Large intestine (tissue), 12 donors: ENCODE measurements at places on chromosomes 16 and 17.

- no peak for DNase-seq
Measured at GRCh38 chr17:49343273-49343672, 18.8 kb downstream of the ZNF652 start.

GRCh38 chr16:87657621-87658192 lies 55.4 kb downstream of the JPH3 start:
- no peak for DNase-seq

- no peak for DNase-seq
Measured at GRCh38 chr17:63983320-63983719, 10.6 kb upstream of the SCN4A start.

DNA sequence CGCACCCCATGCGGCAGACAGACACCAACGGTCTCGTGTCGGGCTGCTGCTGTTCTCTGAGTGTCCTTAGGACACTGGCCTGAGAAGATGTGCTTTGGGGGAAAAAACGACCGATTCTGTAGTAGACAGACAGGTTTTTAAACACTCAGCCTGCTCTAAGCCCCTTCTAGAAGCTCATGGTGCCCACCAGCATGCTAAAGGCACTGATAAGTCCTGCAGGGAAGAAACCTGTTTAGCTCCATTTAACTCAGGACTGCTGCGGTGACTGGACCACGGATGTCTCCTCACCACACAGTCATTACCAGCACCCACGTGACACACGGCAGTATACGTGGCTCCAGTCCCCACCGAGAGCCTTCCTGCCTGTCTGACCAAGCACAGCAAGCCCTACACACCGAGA lies 19.1 kb upstream of the APRT start:
- no peak for DNase-seq

GRCh38 chr17:11610999-11611566 lies 12.8 kb downstream of the DNAH9 start:
- no peak for DNase-seq

- peak; percentile 58 for DNase-seq
Measured at GRCh38 chr16:89343501-89344457, 126.3 kb downstream of the ZNF778 start.

GRCh38 chr16:90072442-90073105 lies 4.6 kb downstream of the PRDM7 start:
- DNase-seq: no peak
